ENCODE measurements at places on chromosomes 2 and 18.

DNA sequence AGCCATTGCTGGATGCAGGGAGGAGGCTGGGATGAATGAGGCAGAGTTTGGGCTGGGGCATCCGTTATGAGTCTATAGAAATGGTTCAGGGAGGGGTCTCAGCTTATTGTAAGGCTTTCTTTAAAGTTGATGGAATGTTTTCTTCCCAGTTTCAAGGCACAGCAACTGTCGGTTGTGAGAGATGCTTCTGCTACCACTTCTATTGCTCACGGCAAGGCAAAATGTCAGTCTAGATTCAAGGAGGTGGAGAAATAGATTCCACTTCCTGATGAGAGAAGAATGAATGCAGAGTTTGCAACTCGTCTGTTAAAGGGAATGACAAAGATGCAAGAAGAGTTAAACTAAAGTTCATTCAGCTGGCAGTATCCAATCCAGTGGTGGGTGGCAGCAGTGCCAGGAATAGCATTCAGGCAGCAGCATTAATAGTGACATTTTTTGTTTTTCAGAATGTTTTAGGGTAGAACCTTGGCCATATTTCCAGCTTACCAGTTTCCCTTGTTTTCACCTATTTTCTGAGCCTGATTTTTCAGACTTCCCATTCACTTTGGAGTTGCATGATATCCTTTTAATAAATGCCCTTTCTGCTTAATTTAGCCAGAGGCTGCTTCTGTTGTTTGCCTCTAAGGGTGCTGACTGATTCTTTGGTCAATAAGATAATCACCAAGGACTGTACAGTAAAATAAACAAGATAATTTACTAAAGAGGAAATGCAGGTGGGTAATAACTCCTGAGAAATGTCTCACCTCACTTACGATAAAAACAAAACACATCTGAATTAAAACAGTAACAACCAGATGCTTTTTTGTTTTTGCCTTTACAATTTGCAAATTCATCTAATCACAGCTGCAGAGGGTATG, 138.4 kb downstream of the RPIA start:
- no peak for DNase-seq

GRCh38 chr2:129888461-129888860, 91.0 kb upstream of the RAB6C start:
- DNase-seq, result no peak

DNA sequence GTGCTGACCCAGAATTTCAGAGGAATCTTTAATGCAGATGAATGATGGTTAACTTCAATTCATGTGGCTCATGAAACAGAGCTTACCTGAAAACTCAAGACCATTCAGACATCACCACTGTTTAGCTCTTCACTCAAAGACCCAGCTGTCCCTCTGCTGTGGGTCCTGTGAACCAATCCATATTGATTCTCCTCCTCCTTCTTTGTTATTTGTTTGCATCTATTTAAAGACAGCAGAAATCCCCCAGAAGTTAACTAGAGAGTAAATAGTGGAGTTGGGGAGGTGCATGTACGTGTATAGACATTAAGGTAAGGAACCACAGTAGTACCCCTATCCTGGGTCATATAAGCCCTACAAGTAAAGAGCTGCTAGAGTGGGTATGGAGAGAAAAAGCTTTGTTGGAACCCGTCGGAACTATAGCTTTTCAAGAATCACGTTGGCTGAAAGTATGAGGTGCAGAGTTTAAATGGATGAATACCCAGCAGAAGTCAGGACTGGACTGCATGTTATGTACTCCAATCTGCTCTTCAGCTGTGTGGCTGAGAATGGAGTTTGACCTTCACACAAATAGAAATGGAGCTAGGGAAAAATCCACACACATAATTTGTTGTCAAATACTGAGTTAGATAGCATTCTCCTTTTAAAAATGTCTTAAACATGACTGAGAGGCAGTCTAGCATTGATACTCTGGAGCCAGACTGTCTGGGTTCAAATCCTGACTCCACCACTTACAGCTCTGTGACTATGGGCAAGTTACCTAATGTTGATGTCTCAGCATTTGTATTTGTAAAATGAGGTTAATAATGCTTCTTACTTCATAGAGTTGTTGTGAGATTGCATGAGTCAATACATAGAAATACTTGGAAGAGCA, 81.7 kb upstream of the HK2 start:
- no peak for DNase-seq

DNA sequence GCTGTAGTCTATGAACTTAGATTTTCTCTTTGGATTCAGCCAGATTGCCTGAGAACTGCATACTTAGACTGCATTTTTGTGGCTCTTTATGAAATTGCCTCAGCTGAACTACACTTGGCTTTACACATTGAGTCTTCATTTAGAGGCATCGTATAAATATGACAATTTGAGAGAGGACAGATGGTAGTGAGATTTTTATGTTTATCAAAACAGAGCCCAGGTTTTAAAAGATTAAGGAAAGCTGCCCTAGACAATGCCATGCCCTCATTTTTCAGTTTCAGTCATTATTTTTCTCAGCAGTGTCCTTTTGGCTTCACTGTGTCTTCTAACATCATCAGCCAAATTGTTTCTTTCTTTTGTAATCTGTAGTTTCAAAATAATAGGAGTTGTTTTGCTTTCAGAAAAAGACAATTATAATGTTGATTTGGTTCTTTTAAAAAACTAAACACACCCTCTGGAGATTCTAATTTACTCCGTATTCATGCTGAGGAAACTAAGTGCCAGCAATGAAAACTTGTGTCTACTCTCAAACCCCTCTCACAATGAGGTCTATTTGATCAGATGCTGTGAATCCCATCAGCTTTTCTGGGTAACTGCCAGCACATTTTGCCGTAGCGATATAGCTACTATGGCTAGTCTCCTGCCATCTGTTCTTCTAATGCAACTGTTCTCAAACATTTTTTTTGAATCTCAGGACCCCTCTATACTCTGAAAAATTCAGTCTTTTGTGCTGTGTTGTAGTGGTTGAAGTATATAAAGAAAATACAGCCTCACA, 46.2 kb downstream of the TWSG1 start:
- DNase-seq, result no peak

DNA sequence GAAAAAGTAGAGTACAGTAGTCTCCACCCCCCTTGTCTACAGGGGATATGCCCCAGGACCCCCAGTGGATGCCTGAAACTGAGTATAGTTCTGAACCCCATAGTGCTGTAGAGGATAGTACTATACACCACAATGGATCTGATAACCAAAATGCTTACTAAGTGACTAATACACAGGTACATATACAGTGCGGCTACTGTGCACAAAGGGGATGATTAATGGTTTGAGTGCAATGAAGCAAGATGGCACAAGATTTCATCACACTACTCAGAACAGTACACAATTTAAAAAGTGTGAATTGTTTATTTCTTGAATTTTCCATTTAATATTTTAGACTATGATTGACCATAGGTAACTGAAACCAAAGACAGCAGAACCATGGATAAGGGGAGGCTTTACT, 446.9 kb upstream of the NRP2 start:
- DNase-seq, result no peak

DNA sequence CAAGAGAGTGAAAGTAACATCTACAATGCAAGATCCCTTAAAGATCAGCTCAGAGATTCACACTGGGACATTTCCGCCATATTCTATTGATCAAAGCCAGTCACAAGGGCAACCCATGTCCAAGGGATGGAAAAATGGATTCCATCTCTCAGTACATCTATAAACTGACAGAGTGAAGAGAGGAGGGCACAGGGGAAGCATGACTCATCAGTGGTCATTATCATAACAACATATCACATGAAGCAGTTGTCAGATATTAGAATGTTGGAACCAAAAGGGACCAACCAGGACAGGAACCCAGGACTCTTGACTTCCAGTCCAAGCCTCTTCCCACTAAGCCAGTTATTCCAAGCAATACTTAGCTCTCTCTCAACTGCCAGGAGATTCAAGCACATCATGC, 54.9 kb upstream of the IGFBP2 start:
- DNase-seq, result no peak

DNA sequence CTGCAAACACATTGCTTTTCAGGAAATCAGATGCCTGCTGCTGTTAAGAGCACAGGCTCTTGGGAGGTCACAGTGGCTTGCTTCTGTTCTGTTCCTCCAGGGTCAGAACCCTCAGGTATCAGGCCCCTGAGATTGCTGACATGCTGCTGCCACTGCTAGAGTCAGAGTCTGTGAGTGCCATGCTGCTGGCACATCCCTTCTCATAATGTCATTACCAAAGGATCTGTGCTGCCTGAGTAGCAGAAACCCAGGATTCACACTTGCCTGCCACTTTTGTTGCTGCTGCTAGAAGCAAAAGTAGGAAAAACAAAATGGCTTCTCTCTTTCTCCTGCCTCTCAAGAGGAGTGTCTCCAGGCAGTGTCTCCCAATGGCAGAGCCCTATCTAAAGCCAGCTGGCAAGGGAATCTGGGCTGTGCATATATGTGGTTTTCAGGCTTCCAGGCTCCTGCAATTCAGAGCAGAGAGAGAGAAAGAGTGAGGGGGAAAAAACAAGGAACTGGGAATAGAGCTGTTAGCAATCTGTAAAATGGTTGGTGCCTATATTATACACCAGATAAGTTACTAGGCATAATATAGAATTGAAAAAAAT, 180.3 kb downstream of the MYCN start:
- DNase-seq, result no peak

DNA sequence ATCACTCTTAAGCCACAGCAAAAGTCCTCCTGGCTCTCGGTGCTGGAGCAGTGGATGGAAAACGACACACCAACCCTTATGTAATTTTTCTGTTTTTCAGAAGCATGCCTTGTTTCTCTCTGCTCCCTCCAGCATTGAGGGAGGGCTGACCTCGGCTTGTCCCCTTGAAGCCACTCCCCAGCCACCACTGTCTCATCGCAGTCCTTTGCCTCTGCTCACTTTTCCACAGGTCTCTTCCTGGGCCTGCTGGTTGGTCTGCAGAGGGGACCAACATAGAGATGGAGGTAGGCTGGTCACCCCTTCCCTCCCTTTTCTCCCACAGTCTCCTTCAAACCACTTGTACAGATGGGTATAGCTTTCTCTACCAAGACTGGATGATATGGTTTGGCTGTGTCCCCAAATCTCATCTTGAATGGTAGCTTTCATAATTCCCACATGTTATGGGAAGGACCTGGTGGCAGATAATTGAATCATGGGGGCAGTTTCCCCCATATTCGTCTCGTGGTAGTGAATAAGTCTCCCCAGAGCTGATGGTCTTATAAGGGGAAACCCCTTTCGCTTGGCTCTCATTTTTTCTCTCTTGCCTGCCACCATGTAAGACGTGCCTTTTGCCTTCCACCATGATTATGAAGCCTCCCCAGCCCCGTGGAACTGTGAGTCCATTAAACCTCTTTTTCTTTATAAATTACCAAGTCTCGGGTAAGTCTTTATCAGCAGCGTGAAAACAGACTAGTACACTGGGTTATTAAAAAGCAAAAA, 14.3 kb upstream of the RIOK3 start:
- no peak for DNase-seq

- DNase-seq, result no peak
Measured at GRCh38 chr18:33944493-33944892, 280.2 kb downstream of the NOL4 start.

GRCh38 chr2:149399934-149400615, 69.7 kb downstream of the LYPD6 start:
- no peak for DNase-seq

DNA sequence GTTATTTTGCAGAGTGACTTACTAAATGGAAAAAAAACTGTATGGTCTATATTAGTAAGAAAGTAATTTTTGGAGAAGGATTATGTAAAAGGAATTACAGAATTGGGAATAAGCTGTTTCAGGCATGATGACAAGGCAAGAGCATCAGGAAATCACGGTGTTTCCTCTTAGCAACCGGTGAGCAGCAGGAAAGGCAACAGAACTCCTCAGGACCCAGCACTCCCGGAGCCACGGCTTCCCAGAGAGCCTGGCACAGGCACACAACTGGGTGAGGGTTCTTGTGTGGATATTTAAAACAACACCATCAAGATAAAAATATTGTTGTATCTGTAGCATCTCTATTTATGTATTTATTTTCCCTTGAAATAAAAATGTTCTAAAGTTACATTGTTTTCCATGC, 34.4 kb downstream of the CYP27C1 start:
- no peak for DNase-seq

DNA sequence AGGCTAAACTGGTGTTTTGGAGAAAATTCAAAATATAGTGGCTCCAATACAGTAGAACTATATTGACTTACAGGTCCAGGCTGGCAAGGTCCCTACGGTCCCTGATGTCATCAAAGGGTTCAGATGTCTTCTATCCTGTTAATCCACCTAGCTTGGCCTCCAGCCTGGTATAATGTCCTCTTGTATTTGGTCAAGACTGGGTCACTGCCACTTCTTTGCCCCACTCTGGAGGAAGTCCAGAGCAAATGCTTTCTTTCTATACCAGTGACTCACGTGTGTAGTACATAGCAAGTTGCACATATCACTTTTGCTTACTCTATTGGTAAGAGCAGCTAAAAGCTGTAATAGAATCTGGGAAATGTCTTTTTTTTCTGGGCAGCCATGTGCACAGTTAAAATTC, 80.8 kb downstream of the LCLAT1 start:
- DNase-seq, result no peak

DNA sequence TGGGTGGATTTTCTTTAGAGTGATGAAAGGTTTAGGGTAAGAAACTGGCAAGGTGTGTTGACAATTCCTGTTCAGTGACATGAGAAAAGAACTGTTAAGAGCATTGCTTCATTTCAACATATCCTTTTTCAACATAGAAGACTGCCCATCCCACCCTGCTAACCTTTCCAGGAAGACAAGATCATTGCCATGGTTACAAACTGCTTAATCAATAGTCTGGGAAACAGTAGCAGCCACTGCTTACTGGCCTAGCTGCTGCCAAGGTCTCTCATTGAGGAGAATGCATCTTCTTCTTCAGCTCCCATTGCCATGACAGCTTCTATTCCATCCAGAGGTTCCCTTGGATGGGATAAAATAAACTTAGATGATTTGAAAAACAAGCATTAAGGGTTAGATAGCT, 212.1 kb downstream of the LRRTM1 start:
- DNase-seq, result no peak

DNA sequence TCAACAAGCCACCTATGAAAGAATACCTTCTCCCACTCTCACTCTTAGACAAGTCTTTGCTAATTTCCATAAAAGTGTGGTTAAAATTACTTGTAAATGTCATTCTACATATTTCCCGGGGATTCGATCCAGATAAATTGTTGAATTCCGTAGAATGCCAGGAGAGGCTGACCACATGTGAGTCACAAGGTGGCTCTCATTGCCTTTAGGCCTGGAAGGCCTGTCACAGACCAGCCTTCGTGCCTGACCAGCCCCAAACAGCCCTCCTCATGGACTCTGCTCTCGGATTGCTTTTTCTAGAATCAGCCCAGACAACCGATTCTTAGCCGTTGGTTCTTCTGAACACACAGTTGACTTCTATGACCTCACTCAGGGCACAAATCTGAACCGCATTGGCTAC, 86.0 kb downstream of the RTN4 start:
- no peak for DNase-seq

GRCh38 chr18:12246849-12247808, 7.0 kb upstream of the CIDEA start:
- DNase-seq, result no peak

- DNase-seq, result no peak
Measured at GRCh38 chr2:149422337-149422990, 92.1 kb downstream of the LYPD6 start.
